Activated CD8-positive, alpha-beta memory T cell treated with anti-CD3 and anti-CD28 coated beads for 1 hour (primary cell): ENCODE measurements at places on chromosomes 11 and 22.

GRCh38 chr11:66845876-66846212 is 2.6 kb downstream of the RCE1 start:
- DNase-seq: no peak

- no peak for DNase-seq
Observed at GRCh38 chr11:66003291-66003690, 988 bp downstream of the BANF1 start.

DNA sequence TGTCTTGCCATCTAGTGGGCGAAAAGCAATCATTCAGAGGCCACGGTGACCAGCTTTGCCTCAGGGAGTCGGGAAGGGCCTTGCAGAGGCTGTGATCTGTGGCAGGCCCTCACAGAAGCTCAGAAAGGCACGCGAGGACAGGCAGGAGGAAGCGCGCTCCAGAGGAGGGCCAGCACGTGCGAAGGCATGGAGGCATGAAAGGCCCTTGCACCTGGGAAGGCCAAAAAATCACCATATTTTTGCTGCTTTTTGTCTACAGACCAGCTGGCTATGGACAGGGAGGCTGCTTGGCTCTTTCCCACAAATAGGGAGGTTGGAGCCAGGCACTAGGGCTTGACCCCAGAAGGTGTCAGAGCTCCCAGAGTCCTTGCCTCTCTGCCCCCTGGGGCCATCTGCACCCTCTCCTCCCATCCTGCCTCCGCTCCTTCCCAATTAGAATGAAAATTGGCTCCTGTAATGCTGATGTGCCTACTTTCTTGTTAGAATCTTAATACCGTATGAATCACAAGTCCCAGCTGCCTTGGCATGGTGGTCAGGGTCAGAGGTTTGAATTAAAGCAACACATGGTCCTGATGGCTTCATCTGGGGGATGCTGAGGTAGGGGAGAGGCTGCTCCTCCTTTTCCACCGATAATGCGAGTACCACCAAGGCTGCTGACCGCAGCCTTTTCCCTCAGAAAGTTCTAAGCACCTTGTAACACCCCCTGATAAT is 69.1 kb downstream of the FEZ1 start:
- no peak for DNase-seq

DNA sequence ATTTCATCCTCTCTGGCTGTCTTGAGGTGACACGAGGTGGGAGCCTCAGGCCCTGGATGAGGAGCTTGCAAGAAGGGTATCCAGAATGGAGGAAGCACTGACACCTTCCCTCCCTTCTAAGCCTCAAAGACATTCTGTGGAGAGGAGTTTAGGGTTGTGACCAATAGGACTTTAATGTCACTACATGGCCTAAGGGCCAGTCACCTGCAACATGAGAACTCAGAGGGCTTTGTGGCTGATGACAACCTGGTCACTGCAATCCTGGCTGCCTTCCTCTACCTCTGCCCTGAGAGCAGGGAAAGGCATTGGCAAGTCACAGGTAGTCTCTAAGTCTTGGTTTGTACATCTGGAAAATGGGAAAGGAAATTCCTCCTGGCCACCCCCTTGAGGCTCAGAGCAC is 33.7 kb downstream of the PISD start:
- no peak for DNase-seq

DNA sequence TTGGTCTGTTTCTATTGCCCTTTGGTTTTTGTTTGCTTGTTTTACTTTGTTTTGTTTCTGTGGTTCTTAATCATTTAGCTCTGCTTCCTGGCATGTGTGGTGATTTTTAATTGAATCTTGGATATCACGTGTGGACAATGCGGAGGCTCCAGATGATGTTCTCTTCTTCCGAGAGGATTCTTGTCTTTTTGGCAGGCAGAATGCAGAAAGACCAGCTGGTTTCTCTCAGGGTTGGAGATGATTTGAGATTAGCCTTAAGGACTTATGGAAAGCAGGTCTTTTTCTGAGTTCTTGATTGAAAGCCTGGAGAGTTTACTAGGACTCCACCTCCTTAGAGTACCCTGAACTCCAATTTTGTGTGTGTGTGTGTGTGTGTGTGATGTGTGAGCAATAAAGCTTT is 21.0 kb upstream of the ANO1 start:
- no peak for DNase-seq

DNA sequence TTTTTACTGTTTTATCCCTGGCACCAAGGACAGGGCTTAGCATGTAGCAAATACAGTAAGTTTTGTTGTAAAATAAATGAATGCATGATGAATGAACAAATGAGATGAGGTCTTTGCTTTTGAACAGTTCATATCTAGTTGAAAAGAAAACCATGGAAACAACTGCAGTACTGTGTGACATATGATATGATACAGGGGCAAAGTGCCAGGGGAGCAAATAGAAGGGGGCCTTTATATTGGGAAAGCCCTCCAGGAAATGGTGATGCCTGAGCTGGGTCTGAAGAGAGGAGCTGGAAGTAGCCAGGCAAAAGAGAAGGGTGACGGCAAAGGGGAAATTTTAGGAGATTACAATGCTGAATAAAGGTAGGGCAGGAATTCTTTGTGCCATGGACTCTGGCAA is 63.8 kb upstream of the UCP3 start:
- DNase-seq: no peak

DNA sequence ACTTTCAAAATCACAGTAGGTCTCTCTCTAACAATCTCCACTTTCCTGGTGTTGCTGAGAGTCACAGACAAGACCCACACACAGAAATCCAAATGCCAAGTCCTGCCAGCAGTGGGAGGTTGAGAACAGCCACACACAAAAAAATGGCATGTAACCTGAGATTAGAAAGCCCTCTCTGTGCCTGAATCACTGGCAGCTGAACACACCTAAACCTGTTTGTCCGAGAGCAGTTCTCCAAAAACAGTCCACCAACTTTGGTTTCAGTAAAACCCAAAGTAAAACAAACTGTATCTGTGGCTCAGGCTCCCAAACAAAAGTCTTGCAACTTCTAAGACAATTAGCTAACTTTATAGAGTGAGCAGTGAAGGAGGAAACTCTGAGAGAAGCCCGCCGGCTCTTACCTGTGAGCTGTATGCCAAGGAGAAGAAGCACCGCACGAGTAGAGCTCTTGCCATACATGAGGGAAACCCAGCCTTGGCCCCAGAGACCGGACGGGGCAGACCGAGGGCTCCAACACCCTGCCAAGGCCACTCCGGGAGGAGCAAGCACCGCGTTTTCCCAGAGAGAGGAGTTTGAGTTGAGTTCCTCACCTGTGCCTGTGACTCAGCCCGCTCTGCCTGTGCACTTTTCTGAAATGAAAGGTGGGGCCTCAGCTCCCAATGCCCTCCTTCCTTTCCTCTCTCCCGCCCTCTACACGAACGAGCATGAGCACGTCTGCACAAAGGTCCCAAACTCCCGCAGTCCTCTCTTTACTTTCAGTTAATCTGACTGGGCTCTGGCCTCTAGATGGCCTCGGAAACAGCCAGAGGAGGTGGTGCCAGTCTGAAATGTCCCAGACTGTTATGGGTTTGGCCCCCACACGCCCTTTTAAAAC is at the start of gene MPZL2:
TSS of gene MPZL2 (minus strand) at position 603 of the 874 bp plus-strand sequence. CDS start at position 459, 144 bp downstream.
- no peak for DNase-seq

DNA sequence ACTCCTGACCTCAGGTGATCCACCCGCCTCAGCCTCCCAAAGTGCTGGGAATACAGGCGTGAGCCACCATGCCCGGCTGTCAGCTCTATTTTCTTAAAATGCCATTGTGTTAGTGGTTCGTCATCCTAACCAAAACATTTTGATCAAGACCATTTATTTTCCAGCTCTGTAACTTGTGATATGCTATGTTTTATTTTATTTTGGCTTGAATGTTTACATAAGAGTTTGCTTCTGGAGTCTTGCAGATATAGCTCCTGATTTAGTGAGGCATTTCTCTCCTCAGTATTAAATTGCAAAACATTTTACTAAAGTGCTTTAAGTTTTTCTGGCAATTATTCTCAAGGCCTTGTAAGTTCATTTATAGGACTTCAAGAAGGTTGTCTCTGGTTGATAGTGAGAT is 4.4 kb downstream of the EP300 start:
- DNase-seq: no peak

GRCh38 chr11:1333860-1334259 is 24.4 kb upstream of the TOLLIP start:
- DNase-seq: no peak

DNA sequence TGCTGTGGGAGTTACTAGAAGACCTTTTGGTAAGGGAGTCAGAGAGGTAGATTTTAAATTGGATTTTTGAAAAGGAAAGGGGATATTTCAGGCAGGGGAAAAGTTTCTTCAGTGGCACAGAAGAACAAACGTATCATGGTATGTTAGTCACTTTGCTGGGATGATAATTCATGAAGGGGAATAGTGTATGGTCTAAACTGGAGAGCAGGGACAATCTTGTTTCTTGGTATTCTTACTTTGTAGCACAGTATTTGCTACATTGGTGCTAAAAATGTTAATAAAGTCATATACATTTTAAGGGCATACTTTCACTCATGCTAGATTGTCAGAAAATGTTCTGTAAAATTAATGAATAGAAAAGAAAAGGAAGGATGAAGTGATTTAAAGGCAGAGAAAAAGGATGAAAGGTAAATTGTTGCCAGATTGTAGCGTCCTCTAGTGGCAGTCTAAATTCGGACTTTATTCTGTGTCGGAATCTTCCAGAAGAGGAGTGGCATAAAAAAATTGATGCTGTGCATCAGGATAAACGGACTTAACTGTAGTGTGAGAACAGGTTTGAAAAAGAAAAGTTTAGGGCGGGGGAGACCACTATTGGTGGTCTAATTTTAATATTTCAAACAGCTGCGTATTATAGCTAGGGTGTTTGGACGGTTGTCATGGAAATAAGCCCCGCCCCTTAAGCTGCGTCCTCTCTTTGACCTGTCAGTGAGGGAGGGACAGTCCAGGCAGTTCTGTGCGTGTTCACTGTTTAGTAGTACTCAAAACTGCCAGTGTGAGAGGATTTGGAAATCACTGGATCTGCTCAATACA is at the start of gene BCO2:
TSS of gene BCO2 (plus strand) at position 724 of the 810 bp plus-strand sequence. CDS start 90 bp downstream, outside the sequence.
- DNase-seq: peak; percentile 10

DNA sequence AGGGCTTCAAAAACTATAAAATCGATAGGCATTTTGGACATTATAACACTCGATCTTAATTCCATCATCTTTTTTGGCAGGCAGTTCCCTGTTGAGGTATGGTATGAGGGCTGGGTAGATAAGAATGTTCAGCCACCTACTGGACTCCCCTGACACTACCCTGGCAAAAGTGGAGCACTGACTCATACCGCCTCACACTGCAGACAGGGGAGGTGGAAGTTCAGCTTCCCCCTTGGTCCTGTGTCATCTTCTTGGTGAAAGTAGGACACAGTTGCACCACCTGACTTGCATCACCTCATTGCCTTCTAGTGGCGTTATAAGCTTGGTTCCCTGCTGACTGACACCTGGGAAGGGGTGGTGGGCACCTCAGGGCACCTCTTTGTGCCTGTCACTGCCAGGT is 30.4 kb downstream of the PAAF1 start:
- no peak for DNase-seq

GRCh38 chr11:113873236-113873626 is 2.1 kb downstream of the USP28 start:
- DNase-seq: no peak

DNA sequence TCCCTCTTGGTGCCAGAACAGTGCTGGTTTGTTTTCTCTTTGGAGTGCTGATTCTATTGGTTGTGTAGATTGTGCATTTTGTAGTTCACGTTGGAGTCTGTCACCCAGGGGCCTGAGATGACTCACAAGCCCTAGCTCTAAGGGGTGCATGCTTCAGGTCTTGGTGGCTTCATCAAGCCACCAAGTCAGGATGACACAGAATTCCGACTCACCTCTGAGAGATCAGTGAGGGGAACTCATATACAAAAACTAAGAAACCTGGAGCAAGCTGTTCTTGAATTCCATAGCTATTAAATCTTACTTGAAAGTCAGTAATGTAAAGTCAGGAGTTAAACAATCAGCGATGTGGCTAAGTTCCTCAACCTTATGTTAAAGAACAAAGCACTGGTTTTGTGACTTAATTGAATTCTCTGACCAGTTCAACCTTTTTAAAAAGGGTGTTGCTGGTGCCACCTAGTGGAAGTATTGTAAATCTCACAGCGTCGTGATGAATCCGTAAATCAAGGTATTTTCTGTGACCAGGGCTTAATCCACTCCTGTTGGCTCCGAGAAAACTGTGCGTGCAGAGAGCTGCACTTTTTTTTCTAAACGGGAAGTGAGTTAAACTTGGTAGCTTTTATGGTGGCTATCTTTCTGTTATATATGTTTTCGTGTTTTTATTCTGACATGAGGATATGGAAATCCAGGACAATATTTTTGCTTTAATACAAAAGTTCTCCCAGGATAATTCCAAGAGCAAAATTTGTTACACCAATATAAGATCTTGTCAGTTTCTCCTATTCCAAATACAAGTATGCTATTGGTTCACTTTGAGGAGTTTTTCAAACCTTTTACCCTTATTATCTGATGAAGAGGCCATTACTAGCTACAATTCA is 14.6 kb downstream of the MMP13 start:
- DNase-seq: no peak
